ENCODE measurements at places on chromosomes 6 and 20. TPM values are rescaled to one million over a fixed set of nuclear protein-coding genes. Genes with fewer than 3 reads are reported as not detected.

The LGSN gene
- not detected for total RNA-seq

The PLAGL1 gene
- total RNA-seq, result 3.3 TPM

The MYT1 gene
- total RNA-seq, result not detected

The BPIFA1 gene
- total RNA-seq, result not detected

The ADGRF1 gene
- total RNA-seq, result not detected

DNA sequence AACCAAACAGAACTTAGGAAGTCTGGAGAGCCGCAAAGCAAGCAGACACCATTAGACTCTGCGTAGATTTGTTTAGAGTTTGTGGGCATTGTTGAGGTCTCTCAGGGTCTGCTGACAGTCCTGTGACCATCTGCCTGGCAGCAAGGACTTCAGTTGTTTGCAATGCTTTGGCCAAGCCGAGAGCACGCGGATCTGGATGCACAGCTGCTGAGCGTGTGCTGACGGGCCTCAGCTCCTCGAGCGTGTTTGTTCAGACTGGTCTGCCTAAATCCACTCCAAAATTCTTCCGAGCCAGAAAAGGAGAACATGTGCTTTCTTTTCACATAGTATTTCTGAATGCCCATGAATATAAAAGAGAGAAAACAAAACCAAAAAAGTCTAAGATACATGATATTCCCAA, 159.0 kb downstream of the ZNF217 start:
- DNase-seq, result no peak

GRCh38 chr20:18093388-18093787, 35.7 kb upstream of the OVOL2 start:
- no peak for DNase-seq

DNA sequence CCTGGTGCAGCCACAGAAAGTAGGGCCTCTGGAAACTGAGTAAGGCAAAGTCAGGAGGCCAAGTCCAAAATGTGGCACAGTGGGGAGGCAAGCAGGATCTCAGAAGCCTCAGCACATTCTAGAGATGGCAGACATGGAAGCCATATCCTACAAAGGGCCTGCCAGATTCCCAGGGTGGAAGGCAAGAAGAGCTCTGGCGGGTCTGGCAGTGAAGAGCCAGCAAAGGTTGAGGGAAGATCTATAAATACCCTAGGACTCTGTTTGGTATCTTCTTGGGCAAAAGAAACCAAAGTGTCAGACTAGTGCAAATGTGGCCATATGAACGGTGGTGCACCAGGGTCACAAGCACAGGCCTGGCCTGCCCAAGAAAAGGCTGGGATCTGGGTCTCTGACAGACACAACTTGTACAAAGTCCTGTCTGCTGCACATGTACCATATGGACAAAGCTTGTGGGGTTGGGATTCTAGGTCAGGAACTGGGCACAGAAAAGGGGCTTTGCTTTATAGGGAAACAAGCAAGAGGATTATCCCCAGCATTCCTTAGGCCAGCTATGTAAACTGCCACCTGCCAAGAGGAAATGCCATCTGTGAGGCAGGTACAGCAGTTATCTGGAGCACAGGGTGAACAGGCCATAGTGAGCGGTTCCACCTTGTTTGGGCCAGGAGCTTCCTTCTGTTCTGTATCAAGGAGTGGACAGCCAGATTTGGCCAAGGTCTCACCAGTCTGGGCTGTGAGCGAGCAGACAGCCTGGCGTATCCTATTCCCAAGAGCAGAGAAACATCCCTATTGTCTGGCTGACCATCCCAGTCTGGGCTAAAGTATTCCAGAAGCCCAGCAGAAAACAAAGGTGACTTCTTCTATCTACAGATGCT, 36.3 kb upstream of the SLC4A11 start:
- DNase-seq, result no peak

DNA sequence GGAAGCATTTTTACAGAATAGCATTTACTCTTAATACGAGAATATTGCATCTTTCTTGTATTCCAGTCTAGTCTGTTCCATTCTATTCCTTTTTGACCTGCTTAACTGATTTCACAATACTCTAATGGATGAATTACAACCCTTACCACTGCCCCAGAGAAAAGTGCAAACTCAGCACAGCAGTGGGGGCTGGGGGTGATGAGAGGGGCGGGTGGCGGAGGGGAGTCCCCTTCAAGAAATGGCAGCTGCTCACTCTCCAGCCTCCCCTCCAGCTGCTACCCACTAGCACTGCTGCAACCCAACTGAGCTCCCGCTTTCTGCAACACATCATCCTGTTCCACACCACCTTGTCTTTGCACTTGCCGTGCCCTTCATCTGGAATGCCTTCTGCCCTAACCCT, 30.1 kb downstream of the PIM1 start:
- DNase-seq, result no peak

DNA sequence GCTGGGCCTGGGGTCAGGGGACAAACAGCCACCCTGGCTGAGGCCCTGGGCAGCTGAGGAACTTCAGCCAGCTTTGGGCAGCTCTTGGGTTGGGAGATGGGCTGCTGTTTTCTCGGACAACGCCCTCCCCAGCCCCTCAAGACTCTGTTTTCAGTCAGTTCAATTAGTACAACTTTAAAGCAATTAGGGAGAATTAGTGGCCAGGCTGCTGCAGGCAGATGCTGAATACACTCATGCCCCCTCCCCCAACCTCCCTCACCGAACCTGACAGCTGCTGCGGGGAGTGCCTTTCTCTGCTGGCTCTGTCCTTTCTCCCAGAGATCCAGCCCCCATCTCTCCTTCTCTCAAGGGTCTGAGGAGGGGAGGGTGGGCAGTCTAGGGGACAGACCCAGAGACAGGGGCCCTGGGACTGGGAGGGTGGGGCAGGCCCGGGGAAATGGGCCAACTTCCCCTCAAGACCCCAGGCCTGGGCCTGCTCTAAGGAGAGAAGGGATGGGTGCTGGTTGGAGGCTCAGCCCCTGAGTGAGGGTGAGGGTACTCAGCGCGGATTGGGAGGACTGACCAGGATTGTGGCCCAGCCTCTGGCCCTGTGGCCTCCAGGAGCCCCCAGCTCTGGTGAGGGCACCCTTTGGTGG, 17.8 kb upstream of the MYT1 start:
- no peak for DNase-seq

The RBPJL gene
- 0.22 TPM for total RNA-seq

The RARS2 gene
- total RNA-seq, result 11.6 TPM

DNA sequence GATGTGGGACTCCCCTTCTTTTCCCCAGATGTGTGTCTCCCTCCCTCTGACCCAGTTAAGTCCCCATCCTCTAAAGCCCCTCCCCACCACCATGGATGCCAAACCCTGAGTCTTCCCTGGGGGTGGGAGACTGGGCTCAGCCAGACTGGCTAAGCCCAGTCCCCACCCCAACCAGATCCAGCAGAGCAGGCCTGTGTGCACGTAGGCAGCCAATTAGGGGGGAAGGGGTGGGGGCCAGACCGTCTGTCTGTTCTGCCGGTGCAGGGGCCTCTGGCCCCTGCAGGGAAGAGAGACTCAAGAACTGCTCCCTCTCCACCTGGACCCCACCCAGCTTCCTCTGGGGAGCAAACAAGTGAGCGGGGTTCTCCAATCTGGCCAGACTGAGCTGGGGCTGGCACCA, 605 bp downstream of the COX4I2 start:
- DNase-seq, result no peak

DNA sequence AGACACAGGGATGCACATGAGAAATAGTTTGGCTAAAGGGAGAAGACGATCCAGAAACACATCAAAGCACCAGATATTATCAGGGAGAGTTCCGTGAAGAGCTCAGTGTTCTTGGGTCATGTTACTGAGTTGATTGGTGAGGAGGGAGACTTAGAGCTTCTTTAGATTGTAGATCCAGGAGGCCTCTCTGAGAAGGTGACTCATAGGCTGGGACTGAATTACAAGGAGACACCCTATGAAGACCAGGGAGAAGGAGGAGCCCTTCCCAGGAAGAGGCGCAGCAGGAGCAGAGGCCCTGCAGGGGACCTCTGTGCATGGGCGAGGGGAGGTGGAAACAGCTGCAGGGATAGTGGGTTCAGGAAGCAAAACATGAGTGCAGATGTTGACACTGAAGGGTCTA, 196.5 kb downstream of the SLC24A3 start:
- DNase-seq, result no peak

DNA sequence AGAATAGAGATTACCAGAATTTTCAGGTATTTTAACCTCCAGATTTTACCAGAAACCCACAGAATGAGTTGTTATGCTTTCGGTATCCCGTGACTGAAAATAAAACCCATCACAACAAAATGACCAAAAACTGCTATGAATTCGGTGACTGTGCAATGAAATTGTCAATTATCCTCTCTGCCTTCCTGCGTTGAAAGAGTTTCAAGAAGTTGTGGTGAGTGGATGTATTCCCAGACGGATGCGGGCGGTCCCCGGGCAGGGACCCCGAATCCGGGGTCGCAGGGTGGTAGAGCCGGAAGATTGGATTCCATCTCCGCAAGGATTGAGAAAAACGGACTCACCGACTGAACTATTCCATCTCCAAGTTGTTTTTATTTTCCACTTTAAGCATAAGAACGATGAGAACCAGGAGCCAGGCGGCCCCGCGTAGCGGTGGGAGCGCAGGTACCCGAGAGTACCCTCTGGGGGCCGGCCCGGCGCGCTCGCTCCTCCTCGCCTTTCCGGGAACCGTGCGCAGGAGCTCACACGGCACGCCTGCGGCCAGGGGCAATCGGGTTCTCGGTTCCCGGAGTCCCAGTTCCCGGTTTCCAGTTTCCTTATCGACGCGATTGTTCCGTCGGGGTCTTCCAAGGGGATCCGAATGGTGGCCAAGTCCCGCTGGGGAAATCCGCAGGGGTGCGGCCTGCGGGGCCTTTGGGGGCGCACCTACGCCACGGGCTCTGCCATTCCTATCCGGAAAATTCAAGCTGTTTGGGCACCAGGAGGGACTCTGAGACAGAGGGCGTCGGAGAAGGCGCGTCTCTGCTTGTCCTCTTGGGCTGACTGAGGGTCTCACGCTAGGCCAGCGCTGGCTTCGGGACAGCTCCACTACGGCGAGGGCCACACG, 104.9 kb upstream of the PRDM1 start:
- DNase-seq, result peak; percentile 54

The F13A1 gene
- 30.1 TPM for total RNA-seq

DNA sequence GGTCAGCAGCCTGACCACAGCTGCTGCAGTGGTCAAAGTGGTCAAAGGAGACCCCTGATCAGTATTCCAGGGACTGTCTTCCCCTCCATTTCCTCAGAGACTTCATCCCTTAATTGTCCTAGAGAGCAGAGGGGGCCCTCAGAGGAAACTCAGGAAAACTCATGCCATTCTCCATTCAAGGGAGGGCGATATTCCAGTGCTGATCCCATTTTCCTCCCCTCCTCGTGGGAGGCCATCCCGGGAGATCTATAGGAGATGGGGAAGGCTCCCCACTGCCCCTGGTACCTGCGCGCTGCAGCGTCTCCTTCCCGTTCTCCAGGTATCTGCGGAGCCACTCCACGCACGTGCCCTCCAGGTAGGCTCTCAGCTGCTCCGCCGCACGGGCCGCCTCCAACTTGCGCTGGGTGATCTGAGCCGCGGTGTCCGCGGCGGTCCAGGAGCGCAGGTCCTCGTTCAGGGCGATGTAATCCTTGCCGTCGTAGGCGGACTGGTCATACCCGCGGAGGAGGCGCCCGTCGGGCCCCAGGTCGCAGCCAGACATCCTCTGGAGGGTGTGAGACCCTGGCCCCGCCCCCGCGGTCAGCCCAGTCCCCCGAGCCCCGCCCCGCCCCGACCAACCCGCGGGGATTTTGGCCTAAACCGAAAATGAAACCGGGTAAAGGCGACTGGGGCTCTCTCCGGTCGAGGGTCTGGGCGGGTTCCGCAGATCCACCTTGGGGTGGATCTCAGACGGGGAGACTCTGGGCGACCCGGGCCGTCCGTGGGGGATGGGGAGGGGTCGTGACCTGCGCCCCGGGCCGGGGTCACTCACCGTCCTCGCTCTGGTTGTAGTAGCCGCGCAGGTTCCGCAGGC, 878 bp downstream of the HLA-C start:
- DNase-seq, result peak; percentile 77

Measured in psoas muscle (tissue), 8 donors.